ENCODE measurements at places on chromosomes 7 and 10. TPM values are rescaled to one million over a fixed set of nuclear protein-coding genes. Genes with fewer than 3 reads are reported as not detected.

DNA sequence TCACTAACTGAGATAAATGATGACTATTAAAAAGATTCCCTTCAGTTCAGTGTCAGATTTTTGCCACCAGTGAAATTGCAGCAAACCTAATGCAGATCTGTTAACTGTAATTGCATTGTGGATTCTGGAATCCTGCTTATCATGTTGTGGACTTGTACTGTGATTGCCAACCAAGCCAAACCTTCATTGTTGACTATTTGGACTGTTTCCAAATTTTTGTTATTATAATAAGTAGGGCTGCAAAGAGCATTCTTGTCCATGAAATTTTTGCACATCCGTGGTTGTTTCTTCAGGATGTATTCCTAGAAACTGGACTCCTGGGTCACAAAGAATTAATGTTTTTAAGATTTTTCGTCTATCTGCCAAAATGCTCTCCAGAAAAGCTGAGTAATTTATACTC lies 281.6 kb upstream of the ZMIZ1 start:
- no peak for DNase-seq

DNA sequence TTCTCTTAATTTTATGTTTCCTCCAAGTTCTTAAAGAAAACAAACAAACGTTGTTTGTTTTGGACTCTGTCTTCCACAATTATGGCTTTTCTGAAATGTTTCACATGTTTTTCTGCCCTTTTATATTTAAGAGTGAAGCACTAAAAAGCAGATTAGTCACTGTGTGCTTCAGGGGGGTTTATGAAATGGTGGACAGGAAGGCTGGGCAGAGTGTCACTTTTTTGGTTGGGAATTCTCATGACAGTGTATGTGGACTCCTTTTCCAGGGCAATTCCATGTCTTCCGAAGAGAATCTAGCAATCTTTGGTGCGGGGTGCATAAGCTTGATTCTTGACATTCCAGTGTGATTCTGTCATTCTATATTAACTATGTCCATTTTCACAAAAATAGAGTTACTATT lies 669.4 kb downstream of the PARD3 start:
- no peak for DNase-seq

DNA sequence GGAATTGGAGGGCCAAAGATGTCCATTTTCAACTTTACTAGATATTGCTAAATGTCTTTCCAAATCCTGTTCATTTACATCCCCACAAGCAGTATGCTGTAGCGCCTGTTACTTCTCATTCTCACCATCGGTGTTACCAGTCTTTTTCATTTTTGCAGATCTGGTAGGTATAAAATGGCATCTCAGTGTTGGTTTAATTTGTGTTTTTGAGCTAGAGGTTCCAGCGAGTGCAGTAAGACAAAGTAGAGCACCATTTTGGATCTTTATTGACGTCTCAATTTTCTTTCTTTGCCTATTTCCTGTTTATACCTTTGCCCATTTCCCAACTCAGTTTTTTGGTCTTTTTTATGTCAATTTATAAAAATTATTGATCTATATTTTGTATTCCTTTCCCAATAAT lies 55.6 kb downstream of the NRF1 start:
- no peak for DNase-seq

- no peak for DNase-seq
Measured at GRCh38 chr7:155471718-155472117, 13.8 kb downstream of the EN2 start.

Gene TSPAN14
- total RNA-seq = 202 TPM

Gene INMT
- total RNA-seq = 0.05 TPM

Gene NKX2-3
- not detected for total RNA-seq

Gene OR2A12
- total RNA-seq = not detected

- no peak for DNase-seq
Measured at GRCh38 chr7:138974675-138975292, 6.4 kb downstream of the KIAA1549 start.

- no peak for DNase-seq
Measured at GRCh38 chr10:78124167-78124566, 90.5 kb downstream of the RPS24 start.

Gene ADK
- total RNA-seq = 23.9 TPM

GRCh38 chr10:84428711-84429110 lies 100.3 kb downstream of the CCSER2 start:
- DNase-seq = no peak

DNA sequence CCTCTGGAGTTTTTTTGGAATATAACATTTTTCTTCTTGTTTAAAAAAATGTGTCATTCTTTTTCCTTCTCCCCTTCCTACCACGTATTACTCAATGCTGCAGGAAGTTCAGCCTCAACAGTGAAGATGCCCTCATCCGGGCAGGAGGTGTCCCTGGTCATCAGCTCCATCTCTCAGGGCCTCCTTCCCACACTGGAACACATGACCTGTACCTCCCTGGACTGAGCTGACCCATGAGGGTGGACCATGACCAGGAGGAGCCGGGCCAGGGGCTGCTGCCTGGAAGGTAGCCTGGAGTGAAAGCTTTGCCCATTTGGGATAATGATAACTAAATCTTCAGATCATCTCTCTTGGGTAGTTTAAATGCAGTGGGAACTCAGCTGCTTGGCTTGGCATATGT lies 316.5 kb upstream of the ZMIZ1 start:
- DNase-seq = no peak

- DNase-seq = no peak
Measured at GRCh38 chr7:131010029-131010716, 276.2 kb upstream of the KLF14 start.

DNA sequence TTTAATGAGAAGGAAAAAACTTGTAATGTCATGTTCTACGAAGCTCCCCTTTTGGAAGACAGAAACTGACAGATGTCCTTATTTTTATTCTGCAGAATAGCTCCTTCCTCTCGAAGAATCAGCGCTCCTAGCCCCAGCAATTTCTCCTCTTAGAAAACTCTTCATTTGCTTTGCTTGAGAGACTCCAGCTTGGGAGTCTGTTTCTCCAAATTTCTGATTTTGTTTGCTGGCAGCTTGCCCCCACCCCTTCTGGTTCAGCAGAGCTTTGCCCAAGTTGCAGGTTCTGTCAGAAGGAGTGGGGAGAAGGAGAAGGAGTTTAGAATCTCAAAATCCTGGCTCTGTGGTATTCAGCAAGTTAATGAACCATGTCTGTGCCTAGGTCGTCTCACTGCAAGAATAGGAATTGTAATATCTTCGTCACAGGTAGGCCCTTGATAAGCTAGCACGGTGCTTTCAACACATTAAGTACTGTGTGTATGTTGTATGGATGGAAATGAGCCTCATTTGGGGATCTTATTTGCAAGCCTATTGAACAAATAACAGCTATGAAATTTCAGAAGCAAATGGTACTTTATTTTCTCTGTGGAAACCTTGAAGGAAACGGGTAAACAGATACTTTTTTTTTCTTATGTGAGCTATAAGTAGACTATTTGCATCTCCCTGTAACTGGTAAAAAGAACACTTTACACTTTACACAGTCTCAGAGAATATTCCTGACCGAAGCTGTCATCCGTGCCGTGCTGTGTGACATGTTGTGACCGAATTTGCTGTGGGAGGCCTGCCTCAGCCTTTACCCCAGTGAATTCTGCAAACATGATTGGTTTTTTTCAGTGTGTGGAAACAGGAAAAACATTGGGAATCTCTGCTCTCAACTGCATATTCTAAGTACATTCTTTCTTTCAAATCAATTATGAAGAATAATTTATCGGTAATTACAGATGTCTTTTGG lies 290.9 kb downstream of the CAMK1D start:
- no peak for DNase-seq

DNA sequence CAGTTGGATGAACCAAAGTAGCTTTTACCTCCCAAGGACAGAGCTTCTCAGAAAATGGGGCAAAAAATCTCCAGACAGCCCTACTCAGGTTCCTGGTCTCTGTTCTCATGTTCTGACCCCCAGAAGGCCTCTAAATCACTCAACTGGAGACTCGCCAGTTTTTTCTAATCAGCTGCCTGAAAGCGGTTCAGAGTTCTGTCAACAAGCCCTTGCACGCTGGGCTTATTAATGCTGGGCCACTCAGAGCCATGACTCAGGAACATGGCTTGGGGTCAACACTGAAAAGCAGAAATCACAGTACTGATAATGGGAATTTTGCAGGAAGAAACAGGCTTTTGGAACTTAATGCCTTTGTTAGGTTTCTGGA lies 15.3 kb downstream of the ECHDC3 start:
- peak; percentile 56 for DNase-seq

Gene TUBGCP2
- 60.3 TPM for total RNA-seq

GRCh38 chr7:63899691-63900393 lies 98.8 kb upstream of the ZNF722 start:
- DNase-seq = no peak

Gene ANKRD30A
- not detected for total RNA-seq

- DNase-seq = no peak
Measured at GRCh38 chr7:34022626-34023025, 117.3 kb downstream of the BMPER start.

DNA sequence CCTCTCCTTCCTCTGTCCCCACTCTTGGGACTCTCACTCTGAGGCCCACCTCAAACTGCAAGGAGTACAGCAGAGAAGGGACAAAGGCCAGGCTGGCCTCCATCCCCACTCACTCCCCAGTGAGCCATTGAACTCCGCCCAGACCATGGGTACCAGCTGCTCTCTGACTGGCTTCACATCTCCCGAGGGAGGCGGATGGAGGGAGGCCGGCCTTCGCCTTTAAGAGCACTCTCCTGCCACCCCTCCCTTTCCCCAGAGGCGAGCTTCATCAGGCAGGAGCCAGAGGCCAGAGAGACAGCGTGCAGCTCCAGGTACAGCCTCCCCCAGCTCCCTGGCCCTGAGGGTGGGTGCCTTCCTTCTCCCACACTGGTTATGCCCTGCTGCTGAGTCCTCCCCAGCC lies 1.8 kb upstream of the LDB3 start:
- DNase-seq = no peak

Gene PLAU
- 137 TPM for total RNA-seq

Gene ASB10
- total RNA-seq = not detected

- no peak for DNase-seq
Measured at GRCh38 chr7:157480371-157481050, 143.7 kb downstream of the DNAJB6 start.

DNA sequence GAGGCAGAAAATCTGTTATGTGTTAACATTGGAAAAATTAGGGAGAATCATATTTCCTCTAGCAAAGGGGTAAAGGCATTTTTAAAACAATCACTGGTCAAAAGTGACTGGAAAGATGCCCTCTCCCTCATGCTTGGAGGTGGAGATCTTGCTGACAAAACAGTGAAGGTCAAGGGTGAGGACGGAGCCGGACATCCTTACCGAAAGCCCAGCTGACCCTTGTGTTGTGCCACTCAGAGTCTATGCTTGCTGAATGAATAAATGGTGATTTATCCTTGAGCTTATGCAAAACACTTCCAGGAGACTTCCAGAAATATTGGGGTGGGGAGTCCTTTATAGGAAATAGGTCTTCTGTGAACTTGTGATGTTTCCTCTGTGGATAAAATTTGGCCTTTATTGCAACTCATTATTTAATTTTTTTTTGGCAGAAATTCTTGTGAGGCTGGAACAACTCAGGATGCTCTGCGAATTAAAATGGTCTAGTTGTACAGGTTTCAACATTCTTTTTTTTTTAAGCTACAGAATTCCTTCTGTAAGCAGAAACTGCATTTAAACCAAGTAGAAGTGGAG lies 28.3 kb upstream of the ELMO1 start:
- no peak for DNase-seq

- no peak for DNase-seq
Measured at GRCh38 chr10:123896246-123896927, 4.8 kb upstream of the CPXM2 start.

DNA sequence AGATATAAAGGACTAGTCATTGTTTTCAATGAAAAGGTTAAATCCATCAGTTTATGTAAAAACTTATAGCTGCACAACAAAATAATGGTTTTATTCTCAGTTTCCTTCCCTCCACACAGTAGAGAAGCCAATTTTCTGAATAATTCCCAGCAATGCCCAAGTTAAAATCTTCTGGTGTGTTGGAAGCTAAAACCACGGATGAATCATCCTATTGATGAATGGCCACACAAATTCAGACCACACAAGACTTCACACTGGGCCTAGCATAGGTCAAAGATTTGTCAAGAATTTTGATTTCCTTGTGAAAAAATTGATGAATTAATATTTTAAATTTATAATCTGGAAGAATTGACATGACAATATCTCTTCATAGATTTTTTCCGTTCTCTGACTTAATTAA lies 617.6 kb downstream of the INHBA start:
- no peak for DNase-seq

DNA sequence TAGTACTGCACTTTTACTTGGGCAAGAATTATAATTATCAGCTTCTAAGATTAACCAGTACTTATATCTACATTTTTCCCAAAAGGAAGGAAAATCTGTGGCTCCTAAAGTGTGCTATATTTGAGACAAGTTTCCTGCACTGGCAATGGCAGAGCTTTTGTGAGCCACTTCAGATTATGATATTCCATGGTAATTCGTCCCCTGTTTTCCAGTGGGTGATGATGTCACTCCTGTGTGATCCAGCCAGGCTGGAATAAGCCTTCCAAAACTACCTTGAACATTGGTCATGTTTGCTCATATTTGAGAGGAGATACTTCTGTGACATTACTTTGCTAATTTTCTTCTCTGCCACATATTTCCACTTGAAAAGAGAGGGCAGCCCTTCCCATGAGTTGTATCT lies 302.1 kb downstream of the MDFIC start:
- no peak for DNase-seq

DNA sequence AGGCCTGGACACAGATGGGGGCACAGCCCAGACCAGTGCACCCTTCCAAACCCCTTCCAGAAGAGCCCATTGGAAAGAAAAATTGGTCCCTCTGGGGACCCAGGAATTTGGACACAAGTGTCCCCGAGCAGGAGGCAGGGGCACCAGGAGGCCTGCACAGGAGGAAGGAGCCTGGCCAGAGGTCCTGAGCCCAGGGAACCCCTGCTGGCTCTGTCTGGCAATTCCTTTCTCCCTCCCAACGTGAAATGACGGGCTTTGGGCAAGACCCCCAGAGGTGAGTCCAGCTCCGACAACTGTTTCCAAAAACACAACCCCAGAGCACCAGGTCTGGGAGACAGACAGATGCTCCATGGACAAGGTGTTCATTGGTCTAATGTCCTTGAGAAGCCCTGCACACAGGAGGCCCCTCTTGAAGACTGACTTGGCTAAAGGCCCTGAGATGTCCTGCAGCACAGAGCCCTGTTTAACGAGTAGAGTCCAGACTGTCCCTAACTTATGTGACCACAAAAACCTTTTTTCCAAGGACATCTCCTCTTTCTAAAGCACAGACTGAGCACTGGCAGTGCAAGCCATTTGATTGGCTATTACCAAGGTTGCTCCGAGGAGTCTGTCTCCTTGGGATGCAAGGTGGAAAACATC lies 150.7 kb downstream of the OAT start:
- no peak for DNase-seq

Gene BICC1
- 22.9 TPM for total RNA-seq

Gene GPNMB
- 3.3 TPM for total RNA-seq

Gene ZDHHC6
- 26.7 TPM for total RNA-seq

- no peak for DNase-seq
Measured at GRCh38 chr7:139572071-139572470, 48.6 kb downstream of the CLEC2L start.

Gene SPDYE6
- not detected for total RNA-seq

DNA sequence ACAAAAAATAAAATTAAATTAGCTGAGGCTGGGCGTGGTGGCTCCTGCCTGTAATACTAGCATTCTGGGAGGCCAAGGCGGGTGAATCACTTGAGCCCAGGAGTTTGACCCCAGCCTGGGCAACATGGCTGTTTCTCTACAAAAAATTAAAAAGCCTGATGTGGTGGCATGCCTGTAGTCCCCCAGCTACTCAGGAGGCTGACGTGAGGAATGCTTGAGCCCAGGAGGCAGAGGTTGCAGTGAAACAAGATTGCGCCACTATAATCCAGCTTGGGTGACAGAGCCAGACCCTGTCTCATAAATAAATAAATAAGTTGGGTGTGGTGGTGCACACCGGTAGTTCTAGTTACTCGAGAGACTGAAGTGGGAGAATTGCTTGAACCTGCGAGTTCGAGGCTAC lies 65.1 kb downstream of the GNA12 start:
- no peak for DNase-seq

Data from glomerular endothelial cell (primary cell).